ENCODE measurements at places on chromosomes 7 and 10. TPM values are rescaled to one million over a fixed set of nuclear protein-coding genes. Genes with fewer than 3 reads are reported as not detected.

Gene CYP26C1
- total RNA-seq: not detected

Gene PAPOLB
- 0.25 TPM for total RNA-seq

Gene GRK5
- total RNA-seq: 42.7 TPM

Gene ACBD7
- total RNA-seq: 4.0 TPM

Gene POU6F2
- not detected for total RNA-seq

Gene ADRA2A
- total RNA-seq: 9.8 TPM

Gene ZP3
- 0.74 TPM for total RNA-seq

Gene DPP6
- 1.3 TPM for total RNA-seq

Gene TMEM130
- total RNA-seq: 1.5 TPM

Gene C7orf25
- total RNA-seq: 5.6 TPM

Gene GJD4
- not detected for total RNA-seq

All from lung (tissue), 17 donors.